ENCODE measurements at places on chromosomes 7 and 10.

- no peak for DNase-seq
These were observed 55.9 kb downstream of the ZNF248 start for GRCh38 chr10:37801557-37801956.

- no peak for DNase-seq
These were observed 71.6 kb upstream of the LAMB4 start for GRCh38 chr7:108201766-108202165.

GRCh38 chr7:47536661-47537611 is 45.0 kb downstream of the TNS3 start:
- peak; percentile 88 for DNase-seq

DNA sequence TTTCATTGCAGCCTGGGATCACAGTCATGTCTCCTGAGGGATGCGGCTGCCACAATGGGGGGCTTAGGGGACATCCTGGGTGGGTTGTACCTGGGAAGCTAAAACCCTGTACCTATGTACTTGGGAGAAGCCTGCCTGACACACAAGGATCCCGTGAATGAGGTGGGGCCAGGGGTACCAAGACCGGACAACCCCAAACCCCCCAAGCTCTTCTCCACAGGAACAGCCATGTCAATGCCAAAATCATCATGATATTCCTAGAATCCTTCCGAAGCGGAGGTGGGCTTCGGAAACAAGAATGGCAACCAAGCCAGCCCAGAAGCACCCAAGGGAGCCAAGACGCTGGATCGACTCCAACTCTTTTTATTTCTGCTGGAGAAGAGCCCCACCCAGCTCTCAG is 260.3 kb upstream of the TCERG1L start:
- no peak for DNase-seq

DNA sequence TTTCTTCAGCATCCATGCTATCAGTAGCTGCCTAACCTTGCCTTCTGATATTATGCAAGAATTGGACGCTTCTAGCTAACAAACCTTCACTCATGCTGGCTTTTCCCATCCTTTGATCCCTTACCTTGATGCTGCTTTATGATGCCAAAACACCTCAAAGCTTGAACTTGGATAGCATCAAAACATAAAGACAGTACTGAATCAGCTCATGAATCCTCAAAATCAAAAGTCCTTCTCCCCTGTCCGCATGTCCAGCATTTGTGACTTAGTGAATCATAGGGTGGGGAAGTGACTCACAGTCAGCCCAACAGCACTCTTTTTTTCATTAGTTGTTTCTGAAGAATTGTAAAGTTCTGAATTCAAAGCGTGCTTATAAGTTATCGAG is 89.5 kb upstream of the PIK3CG start:
- DNase-seq: peak; percentile 50

GRCh38 chr7:149751043-149751775 is 22.2 kb downstream of the ZNF467 start:
- no peak for DNase-seq

- no peak for DNase-seq
These were observed 36.7 kb upstream of the SFTPD start for GRCh38 chr10:79985481-79986072.

- DNase-seq: no peak
These were observed 166.4 kb downstream of the DNAJB6 start for GRCh38 chr7:157503229-157503628.

- peak; percentile 22 for DNase-seq
These were observed 127.6 kb downstream of the WDR11 start for GRCh38 chr10:120978589-120979252.

DNA sequence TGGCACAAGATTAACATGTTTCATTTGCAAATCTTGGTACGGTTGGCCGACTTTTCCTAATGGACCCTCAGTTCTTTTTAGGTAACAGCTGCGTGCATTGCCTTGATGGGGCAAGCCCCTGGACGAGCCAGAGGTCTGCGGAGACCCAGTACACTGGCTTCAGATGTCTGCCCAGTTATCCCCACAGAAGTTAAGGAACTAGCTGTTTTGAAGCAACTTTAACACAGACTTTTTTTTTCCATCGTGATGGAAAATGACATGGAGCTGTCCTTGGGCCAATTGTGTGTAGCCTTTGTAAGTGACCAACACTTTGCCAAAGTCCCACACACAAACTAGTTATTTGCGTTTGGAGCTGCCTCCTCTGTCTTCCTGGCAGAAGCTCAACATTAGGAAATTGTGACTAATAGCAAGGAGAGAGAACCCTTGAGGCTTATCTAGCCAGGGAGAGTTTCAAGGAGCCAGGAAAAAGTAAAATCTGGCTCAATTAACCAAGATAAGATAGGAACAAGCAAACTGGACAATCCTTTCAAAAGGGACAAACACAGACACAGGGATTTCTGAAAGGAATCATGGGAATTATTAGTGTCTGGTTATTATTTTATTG is 99.6 kb upstream of the BMPER start:
- peak; percentile 26 for DNase-seq

GRCh38 chr7:106220307-106220706 is 64.5 kb downstream of the NAMPT start:
- DNase-seq: no peak

DNA sequence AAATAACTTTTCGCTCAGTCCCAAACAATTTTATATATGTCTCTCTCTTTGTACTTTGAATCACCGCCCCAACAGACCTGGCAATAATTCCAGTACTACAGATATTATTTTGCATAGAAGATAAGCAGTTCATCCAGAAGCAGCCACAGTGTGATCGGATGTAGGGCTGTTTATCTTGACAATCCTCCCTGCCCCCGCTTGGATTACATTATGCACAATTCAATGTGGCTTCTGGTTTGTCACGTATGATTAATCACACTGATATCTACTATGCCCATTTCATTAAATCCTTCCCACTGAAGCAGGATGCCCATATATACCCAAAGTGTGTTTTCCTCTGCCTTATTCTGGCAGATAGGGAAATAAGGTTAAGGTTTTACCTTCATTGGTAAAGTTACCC is 115.2 kb downstream of the PDE1C start:
- DNase-seq: no peak

DNA sequence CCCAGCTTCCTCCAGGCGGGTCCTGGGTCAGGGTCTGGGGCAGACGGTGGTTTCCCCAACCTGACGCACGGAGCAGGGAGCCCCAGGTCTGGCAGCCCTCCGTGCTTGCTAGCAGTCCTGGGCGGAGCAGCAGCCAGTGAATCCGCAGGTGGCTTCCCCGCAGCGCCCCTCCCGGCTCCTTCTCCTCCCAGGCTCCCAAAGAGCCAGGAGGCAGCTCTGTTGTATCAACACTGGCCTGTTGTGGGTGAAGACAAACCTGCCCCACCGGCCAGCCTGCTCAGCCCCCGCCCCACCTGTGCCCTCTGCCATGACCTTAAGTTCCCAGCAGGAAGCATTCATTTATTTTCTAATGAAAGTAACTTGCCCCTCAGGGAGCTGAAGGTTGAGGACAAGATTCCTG is 24.0 kb upstream of the TMEM213 start:
- no peak for DNase-seq

DNA sequence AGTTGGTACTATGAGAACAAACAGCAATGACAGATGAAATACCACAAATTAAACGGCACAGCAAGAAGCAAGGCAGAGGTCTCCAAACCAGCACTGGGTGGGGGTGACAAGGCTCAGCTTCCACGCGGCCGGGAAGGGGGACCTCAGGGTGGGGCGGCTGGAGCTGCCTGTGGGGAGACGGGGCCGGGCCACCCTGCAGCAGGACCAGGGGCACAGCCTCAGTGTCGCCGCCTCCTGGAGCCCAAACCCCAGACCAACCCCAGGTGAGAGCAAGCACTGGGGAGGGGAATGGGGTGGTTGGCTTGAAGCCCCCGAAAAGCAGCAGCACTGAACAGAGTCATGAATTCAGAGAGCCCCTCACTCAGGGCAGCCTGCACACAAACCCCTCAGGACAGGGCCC is 49.3 kb upstream of the PRKAR1B start:
- DNase-seq: no peak

DNA sequence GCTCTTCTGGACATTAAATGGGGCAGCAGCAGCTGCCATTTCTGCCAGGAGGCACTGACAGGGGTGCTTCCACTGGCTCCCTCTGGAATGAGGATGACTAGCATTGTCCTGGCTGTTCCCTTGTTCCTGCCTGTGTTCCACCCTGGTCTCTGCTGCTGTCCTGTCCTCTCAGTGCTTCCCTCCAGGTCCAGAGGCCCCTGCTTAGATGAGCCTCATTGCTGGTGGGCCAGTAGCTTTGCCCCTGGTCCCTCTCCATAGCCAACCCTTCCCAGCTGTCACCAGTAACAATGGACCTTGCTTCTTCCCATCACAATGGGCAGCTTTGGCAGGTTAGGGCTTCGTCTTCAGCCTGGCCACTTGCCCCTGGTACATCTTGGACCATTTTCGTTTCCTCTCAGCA is 561.1 kb downstream of the TCERG1L start:
- no peak for DNase-seq

GRCh38 chr10:126062131-126063032 is 166.0 kb downstream of the FANK1 start:
- peak; percentile 91 for DNase-seq

DNA sequence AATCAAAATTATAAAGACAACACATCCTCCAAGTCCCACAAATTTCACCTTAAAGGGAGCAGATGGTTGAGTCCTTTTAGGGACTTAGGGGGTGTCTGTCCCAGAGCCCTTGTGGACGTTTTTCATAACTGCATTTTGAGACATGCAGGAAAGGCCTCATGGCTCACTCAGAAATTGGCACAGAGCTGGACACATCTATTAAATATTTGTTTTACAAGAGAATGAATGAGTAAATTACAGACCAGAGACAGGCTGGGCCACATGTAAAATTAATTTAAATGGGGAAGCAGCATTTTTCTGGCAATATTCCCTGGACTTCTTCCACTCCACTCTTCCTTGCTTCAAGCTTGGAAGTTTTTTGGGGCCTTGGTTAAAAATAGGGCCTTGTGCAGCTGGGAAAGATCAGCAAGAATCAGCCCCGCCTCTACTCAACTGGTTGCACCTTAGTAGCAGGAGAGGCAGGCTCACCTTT is 20.0 kb downstream of the LAMB1 start:
- peak; percentile 16 for DNase-seq

DNA sequence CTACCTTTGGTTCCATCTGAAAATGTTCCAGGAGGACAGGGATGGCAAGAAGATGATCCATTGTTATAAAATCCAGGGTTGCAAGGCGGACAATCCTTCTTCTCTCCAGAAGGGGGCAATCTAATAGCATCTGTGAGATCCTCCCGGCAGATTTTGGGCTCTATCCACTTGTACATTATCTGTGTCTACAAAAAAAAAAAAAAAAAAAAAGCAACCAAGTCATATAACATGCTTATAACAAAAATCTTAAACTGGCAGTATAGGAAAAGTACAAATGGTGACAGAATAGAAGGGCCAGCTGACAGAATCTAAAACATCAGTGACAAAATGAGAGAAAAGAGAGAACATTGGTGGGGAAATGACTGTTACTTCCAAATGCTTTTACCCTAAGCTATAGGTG is 132.7 kb downstream of the ELAPOR2 start:
- DNase-seq: peak; percentile 46

DNA sequence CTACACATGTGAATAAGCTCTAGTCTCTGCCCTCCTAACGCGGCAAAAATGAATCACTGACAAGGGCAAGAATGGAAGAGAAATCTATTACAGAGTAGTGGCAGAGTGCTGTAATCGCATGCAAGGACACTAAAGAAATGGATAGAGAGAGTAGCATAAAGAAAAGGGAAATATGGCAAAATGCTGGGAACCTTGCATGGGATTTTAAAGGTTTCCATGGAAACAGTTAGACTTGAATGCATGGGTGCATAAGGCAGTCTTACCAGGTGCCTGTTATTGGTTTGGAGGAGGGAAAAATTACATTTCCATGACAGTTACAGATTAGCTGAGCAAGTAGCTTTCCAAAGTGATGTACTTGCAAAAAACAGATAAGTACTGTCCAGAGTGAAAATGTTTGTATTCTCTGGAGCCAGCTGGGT is 233.4 kb downstream of the PTN start:
- DNase-seq: peak; percentile 31

GRCh38 chr10:91590904-91591796 is 41.7 kb downstream of the PPP1R3C start:
- no peak for DNase-seq

GRCh38 chr10:24821986-24822385 is 98.3 kb upstream of the ARHGAP21 start:
- no peak for DNase-seq

- DNase-seq: no peak
These were observed 22.3 kb downstream of the MAP3K8 start for GRCh38 chr10:30456266-30456665.

- no peak for DNase-seq
These were observed 42.7 kb downstream of the FRMPD2 start for GRCh38 chr10:48231699-48232315.

DNA sequence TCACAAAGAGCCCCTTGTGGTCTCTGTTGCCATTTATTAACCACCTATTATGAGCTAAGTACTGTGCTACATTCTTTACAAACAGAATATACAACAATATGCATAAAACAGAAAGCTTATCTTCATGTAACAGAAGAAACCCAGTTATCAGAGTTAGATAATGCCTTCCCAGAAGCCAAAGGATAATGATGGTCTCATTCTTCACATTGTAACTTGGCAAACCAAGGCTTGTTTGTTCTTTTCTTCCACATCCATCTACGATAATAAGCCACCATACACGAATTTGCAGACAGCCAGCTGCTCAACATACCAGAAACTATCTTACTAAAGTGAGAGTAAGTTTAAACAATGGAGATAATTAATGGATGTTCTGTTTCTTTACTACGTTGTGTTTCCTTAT is 127.6 kb downstream of the NEBL start:
- no peak for DNase-seq

- DNase-seq: peak; percentile 49
These were observed 31.6 kb upstream of the LYZL1 start for GRCh38 chr10:29257106-29257783.
